ENCODE measurements at places on chromosomes 2 and 18.

DNA sequence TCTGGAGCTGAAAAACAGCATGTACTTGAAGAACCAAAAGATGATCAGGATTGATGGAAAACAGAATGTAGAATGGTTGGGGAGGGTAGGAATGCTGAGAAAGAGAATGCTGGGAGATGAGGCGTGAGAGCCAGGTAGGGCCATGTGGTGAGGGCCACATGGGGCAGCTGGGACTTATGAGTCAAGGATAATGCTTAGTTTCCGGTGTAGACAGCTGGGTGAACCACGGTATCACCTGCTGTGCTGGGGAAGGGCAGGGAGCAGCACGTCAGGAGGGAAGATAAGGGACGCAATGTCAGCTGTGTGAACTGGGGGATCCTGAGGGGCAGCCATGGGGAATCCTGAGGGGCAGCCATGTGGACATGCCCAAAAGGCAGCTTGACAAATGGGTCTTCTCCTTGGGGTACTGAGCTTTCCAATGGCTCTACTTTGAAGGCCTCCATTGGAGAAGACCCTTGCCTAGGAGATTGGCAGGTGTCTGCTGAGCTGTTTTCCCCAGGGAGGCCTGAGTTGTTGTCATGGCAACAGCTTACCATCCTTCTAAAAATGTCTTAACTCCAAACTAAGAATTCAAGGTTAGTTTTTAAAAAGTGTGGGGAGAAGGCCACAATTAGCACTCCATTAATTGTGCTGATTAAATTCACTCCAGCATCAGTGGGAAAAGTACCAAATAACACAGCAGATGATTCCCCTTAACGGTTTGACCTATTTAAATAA, 51.1 kb downstream of the MTHFD2 start:
- DNase-seq: no peak

DNA sequence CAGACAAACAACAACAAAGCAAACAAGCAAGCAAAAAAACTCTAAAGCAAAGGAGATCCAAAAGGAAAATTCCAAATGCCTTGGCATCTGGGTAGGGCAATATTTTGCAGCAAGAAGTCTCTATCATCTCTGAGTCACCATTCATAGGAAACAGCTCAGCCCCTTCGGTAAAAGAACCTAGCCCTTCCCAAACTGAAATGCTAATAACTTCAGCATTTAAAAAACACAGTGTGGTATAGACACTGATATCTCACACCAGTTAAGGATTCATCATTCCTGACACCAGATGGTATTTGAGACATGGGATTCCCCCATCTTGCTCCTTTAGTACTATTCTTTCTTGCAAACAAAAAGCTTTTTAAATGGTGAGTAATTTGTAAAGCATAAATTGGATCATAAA, 491.8 kb downstream of the TXNL1 start:
- DNase-seq: no peak

GRCh38 chr2:215436705-215437565, 1.1 kb upstream of the FN1 start:
- no peak for DNase-seq

DNA sequence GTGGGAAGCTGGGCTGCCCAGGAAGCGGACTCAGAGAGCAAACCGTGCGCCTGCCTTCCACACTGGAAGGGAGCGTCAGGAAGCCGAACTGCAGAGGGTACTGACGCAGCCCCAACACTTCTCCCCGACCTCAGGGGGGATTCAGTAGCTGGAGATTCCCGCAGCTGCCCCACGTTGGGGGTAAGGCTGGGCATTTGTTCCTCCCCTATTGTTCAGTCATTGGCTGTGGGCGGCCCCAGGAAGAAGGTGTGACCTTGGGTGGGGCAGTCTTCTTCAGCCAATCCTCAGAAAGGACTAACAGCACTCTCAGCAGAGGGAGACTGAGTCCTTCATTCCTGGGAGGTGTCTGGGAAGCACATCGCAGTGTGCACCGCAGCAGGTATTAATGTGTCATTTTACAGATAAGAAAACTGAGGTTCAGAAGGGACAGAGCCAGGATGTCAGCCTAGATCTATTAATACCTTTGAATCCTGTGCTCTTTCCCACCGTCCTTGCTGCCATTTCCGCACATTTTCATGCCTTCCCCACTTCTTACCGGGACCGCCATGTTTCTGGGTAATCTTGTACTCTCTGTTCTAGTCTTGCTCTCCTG, 12.1 kb upstream of the C18orf32 start:
- no peak for DNase-seq

DNA sequence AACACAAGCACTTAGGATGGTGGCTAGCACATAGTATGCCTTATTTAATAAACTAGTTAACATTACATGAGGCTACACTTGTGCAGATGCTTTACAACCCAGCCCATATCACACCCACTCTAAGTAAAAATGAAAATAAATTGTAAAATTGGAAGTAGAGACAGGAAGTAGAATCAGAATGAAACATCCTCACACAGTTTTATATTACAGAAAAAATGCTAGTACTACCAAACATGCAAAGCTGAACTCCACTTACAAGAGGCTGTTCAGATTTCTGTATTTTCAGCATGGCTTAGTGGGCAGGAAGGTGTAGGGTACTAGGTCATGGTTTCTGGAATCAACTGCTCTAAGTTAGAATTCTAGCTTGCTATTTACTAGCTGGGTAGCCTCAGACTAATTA, 18.2 kb upstream of the CRIM1 start:
- no peak for DNase-seq

DNA sequence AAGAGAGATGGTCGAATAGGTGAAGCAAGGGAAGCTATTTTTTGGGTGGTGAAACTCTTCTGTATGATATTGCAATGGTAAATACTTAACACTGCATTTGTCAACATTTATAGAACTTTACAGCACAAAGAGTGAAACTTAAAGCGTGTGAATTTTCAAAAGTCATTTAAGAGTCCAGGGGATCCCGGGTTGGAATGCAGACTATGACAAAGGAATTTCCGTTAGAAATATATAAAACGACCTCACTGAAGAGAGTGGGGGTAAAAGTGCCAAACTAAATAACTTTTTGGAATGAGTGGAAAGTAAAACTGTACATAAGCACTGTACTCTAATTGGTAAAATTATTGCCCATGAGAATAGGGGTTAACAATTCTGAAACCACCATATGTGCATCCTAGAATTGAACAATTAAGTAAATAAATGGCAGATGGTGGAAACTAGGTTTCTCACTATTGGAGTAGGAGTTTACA, 191.0 kb upstream of the FN1 start:
- DNase-seq: no peak

- DNase-seq: no peak
Observed at GRCh38 chr2:234478121-234478858, 18.6 kb downstream of the ARL4C start.

DNA sequence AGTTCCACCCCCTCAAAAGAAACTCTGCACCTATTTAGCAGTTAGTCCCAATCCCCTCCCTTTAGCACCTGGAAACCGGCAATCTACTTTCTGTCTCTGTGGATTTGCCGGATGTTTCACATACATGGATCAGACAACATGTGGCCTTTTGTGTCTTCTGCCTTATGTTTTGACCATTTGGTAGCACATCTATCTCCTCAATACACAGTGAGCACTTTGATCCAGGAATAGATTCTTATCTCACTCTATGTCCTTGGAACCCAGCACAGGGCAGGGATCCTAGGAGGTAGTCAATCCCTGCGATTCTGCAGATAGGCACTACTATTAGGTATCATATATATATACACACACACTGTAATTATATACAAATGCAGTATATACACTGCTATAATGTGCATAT, 3.8 kb upstream of the OTOF start:
- DNase-seq: no peak

- no peak for DNase-seq
Observed at GRCh38 chr2:237482485-237482884, 4.6 kb upstream of the MLPH start.

GRCh38 chr2:73106791-73107190, 6.0 kb downstream of the RAB11FIP5 start:
- no peak for DNase-seq

DNA sequence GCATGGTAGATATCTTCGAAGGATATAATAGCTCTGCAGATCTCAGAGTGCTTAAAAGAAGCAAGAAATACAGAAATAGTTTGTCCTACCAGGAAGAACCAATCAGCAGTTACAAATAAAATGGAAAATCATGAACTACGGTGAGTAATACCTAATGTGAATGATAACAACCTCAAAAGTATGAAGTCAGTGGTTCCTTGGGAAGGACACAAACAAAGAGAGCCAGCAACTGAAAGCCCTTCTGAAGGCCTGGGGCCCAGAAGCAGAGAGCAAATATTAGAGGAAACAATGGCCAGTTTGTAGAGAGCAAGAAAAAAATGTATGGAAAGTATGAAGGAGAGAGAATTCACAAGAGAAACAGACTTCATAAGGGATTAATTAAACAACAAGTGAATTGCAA, 226.8 kb upstream of the CHST9 start:
- no peak for DNase-seq

- DNase-seq: no peak
Observed at GRCh38 chr18:76928179-76928868, 106.0 kb downstream of the ZNF236 start.

DNA sequence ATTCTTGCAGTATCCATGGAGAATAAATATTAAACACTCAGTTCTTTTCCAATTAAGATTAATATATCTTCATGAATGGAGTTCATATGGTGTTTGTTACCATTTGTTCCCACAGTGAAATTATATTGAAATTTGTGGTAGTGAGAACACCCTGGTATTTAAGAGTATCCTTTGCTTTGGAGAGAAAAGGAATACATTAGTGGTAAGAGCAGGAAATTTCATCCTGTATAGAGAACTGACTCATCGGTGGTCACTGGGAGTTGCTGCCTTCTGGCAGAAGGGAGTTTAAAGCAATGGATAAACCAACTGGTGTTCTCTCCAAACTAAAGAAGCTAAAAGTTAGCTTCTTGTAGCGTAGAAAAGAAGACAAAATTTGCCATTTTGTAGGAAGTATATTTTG, 107.3 kb downstream of the MYO1B start:
- DNase-seq: no peak

DNA sequence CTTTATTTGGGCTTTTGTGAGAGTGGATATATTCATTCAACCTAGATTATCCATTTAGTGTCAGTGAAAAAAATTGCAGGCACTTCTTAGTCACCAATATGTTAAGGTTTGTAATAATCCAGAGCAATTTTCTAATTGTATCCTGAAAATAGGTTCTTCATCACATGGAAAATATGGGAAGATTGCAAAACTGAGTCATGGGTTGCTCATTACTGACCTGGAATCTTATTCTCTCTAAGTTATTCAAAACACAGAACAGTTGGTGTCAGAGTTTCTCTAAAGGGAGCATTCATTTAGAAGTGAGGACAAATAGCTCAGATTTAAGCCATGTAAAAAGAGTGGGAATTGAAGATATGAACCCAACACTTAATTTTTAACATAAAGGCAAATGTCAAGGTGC, 181.3 kb downstream of the IKZF2 start:
- DNase-seq: no peak

DNA sequence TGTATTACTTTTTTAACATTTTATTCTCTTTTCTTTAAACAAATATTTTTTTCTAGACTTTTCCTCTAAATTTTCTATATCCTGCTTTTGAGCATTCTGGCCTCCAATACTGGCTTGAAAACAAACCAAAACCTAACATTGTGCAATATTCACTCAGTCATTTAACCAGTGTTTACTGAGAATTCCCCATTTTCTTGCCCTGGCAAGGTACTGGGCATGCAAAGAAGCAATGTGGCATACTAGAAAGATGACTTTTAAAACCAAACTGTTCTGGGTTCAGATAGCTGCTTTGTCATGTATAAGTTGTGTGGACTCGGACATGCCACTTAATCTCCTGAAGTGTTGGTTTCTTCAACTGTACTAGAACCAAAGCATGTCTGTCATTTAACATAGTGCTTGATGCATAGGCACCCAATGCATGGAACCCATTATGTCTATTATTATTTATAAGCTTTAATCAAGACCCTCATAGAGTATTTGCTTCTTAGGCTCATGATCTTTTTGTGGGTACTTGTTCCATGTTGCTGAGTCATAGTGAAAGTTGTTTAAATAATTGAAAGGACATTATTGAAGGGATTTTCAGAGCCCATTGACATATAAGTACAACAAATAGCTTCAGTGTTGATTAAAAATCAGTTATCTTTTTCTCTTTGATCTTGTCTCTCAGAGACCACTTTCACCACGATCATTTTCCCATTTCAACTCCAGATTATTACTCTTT, 185.4 kb upstream of the OSR1 start:
- DNase-seq: no peak

DNA sequence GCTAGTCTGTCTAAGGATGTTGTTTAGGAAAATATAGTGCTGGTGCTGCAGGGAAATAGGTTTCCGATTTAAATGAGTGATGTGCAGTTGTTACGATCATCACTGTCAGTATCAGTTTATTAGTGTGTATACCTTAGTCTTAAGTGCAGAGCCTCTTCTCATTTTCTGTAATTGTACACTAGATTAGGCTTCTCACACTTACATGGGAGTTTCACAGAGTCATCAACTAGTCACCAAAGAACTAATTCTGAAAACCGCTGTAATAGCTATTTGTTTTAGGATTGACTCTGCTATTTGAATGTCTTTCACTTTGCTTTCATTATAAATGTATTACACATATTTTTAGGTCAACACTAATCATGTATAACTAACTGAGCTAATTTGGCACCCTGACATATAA, 99.8 kb upstream of the ZEB2 start:
- no peak for DNase-seq

- peak; percentile 65 for DNase-seq
Observed at GRCh38 chr2:97713296-97714083, at the start of gene ZAP70. Gene ZAP70, plus strand, starts transcription at chr2:97713576. Its CDS starts 10,461 bp downstream, at chr2:97724037.

GRCh38 chr18:50277942-50278341, 3.4 kb downstream of the MBD1 start:
- no peak for DNase-seq

GRCh38 chr18:45837283-45838070, 12.0 kb downstream of the SIGLEC15 start:
- peak; percentile 26 for DNase-seq

- no peak for DNase-seq
Observed at GRCh38 chr2:233996000-233996399, 54.5 kb upstream of the SPP2 start.

DNA sequence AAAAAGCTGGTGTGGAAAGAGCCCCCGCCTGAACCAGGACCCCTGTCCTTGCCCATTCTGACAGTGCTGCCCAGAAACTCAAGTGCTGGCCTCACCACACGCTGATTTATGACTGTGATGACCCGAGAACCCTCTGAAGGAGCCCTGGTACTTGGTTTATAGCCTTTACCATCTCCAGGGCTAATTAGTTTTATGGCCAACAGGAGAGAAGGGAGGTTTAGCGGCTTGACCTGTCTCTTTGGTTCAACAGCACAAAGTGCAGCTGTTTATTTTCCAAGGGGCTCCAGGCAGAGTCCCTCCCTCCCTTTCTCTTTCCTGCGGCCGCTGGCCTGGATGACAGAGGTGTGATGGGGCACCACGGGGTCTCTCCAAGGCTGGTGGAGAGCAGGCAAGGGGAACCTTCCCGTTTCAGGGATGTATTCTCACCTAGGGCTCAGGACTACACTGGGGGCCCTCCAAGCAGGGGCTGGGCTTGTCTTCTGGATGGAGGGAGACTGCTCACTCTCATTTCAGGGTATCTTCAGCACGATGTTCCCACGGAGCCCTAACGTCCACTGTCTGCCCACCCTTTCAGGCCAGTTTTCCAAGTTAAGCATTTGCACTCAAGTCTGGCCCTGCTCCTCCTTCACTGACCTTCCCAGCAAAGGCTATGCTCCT, 174.2 kb upstream of the GLI2 start:
- DNase-seq: no peak

All from activated gamma-delta T cell treated with Interleukin-2 at 50 U/mL for 16 hours (primary cell).